ENCODE measurements at places on chromosomes 12 and 14.

DNA sequence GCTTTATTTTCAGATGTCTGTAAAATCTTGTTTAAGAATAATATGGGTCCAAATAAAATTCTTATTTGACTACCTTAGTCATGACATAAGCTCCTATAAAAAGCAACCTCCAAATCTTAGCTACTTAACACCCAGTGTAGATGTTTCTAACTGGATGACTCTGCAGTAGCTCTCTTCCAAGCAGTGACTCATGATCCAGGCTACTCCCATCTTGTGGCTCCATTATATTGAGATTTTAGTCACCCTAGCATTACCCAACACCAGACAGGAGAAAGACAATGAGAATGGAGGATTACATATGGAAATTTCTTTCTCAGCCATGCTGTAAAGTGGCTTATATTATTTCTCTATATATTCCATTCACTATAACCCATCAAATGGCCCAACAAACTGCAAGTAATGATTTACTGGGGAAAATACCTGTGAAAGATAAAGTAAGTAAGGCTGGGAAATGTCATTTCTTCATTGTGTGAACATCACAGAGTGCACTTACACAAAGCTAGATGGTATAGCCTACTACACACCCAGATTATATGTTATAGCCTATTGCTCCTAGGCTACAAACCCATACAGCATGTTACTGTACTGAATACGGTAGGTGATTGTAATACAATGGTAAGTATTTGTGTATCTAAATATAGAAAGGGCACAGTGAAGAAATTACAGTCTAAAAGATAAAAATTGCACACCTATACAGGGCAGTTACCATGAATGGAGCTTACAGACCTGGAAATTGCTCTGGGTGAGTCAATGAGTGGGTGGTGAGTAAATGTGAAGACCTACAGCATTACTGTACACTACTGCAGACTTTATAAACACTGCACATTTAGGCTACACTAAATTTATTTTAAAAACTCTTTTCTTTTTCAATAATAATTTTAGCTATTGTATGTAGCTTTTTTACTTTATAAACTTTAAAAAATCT lies 163.2 kb downstream of the DYRK2 start:
- no peak for DNase-seq

- DNase-seq = no peak
Measured at GRCh38 chr12:112848972-112849371, 57.4 kb downstream of the RPH3A start.

GRCh38 chr12:64587447-64587846 lies 22.8 kb upstream of the RASSF3 start:
- no peak for DNase-seq

- no peak for DNase-seq
Measured at GRCh38 chr14:29773990-29774389, 153.7 kb downstream of the PRKD1 start.

DNA sequence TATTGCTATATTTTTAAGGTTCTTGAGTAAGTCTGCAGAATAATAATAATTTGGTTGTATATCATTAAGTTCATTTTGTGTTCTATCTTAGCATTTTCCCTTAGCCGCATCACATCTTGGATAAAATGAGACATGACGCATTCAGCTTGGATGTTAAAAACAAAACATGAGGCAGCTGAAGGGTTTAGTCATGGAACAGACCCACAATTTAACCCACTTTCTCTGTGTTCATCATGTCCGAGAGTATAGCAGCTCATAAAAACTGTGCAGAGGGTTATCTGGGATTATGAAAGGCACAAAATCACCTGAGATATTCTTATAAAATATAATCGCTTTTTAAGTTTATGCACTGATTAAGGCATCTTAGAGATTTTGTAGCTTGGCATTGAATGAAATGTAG lies 219.3 kb downstream of the TRHDE start:
- DNase-seq = no peak

GRCh38 chr12:107179871-107180270 lies 86.5 kb upstream of the CRY1 start:
- DNase-seq = no peak

DNA sequence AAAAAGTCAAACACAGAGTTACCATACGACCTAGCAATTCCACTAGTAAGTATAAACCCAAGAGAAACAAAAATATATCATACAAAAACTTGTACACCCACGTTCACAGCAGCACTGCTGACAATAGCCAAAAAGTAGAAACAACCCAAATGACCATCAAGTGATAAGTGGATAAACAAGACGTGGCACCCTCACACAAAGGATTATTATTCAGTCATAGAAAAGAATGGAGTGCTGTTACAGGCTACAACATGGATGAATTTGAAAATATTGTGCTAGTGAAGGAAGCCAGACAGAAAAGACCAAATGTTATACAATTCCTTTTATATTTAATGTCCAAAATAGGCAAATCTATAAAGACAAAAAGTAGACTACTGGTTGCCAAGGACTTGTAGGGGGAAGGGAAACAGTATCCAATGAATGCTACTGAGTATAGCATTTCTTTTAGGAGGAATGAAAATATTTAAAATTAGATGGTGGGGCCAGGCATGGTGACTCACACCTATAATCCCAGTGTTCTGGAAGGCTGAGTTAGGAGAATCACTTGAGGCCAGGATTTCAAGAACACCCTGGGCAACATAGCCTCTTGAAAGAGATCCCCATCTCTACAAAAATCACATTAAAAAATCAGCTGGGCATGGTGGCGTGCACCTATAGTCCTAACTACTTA lies 41.9 kb downstream of the SPTLC2 start:
- DNase-seq = no peak

DNA sequence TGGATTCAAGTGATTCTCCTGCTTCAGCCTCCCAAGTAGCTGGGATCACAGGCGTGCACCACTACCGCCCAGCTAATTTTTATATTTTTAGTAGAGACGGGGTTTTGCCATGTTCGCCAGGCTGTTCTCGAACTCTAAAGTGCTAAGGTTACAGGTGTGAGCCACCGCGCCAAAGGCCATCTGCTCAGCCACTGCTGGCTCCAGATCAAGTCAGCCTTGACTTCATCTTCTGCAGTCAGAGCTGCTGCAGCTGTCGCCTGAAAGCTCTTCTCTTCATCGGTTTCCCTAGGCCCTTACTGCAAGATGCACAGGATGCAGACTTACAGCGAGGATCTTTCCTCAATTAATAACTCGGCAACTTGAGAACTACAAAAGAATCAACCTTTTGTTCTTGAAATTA lies 66.8 kb downstream of the CLIP1 start:
- no peak for DNase-seq

DNA sequence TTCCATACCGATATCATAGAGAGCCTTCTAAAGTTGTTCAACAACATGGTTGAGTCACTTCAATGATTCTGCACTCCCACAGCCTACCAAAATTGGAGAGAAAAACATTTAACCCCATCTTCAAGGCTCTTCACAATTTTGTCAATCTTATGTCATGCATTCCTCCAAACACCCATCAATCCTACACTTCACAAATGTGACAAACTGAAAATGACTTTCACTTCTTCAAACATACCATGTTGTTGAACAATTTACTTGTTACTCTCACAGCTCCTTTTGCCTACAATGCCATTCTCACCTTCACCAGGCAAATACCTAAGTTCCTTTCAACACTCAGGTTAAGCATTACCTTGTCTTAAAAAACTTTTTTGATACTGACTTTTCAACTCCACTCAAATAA lies 88.0 kb downstream of the OSBPL8 start:
- DNase-seq = no peak

DNA sequence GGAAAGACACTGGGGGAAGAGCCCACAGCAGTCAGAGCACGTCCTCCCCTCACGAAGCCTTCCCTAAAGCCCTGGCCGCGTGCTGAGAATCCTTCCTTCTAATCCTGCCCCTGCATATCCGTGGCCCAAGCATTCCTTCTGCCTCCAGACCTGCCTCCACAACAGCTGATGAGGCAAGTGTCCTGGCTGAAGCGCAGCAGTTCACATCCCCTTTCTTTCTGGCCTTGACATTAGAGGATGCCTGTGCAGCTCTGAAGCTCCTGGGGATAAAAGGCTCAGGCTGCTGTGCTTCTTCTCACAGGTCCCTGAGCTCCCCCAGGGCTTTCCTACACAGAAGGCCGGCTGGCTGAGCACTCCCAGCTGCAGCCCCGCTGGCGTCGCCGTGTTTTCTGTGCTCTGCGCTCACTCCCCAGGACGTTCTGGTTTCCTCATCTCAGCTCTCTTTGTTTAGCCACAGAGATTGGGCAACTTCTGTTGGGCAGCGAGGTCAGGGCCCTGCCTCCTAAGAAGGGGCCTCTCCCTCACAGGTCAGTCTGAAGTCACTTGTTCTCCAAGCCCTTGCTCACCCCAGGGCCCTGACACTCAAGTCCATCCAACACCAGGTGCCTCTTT lies 45.8 kb downstream of the NINJ2 start:
- no peak for DNase-seq

DNA sequence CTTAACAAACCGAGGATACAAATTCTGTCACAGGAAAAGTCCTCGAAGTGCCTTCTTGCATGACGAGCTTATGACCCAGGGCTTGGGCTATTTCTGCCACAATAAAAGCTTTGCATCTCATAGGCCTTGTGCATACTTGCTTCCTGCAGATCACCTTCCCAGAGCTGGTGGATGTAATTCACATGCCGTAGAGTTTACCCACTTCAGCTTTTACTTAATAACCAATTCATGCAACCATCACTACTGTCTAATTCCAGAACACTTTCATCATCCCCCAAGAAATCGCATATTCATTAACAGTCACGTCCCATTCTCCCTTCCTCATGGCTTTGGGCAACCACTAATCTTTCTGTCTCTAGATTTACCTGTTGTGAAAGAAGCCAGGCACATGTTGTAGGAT lies 9.0 kb upstream of the BDKRB1 start:
- no peak for DNase-seq
